ENCODE measurements at places on chromosomes 16 and 17. TPM values are rescaled to one million over a fixed set of nuclear protein-coding genes. Genes with fewer than 3 reads are reported as not detected.

C17orf67 gene
- total RNA-seq: 2.4 TPM

PYDC1 gene
- not detected for total RNA-seq

C17orf107 gene
- total RNA-seq: 1.3 TPM

ATXN2L gene
- total RNA-seq: 57.6 TPM

NAA38 gene
- total RNA-seq: 171 TPM

DVL2 gene
- total RNA-seq: 51.2 TPM

CCL4L2 gene
- total RNA-seq: not detected

NAGPA gene
- 104 TPM for total RNA-seq

PTGES3L gene
- total RNA-seq: not detected

RGS9 gene
- 11.0 TPM for total RNA-seq

RFFL gene
- 10.8 TPM for total RNA-seq

MNT gene
- 13.3 TPM for total RNA-seq

SPATA32 gene
- total RNA-seq: not detected

NPIPB2 gene
- total RNA-seq: 6.8 TPM

NEURL4 gene
- total RNA-seq: 16.2 TPM

ZNF778 gene
- 13.8 TPM for total RNA-seq

FBXO39 gene
- total RNA-seq: 0.20 TPM

LGALS3BP gene
- total RNA-seq: 392 TPM

RAD51D gene
- 8.2 TPM for total RNA-seq

SPN gene
- total RNA-seq: 1.3 TPM

SHMT1 gene
- total RNA-seq: 62.4 TPM

CHST5 gene
- not detected for total RNA-seq

CDH11 gene
- total RNA-seq: 265 TPM

MMP2 gene
- total RNA-seq: 241 TPM

CAVIN1 gene
- 684 TPM for total RNA-seq

ZNF23 gene
- total RNA-seq: 14.2 TPM

TIMP2 gene
- total RNA-seq: 345 TPM

STUB1 gene
- 152 TPM for total RNA-seq

C17orf50 gene
- total RNA-seq: not detected

HLF gene
- 42.5 TPM for total RNA-seq

SPEM3 gene
- not detected for total RNA-seq

CD2BP2 gene
- 37.8 TPM for total RNA-seq

DYNLRB2 gene
- 5.0 TPM for total RNA-seq

SPAG9 gene
- total RNA-seq: 176 TPM

FADS6 gene
- not detected for total RNA-seq

ZNF469 gene
- 1.0 TPM for total RNA-seq

METRN gene
- 106 TPM for total RNA-seq

CD300C gene
- total RNA-seq: 1.8 TPM

ZP2 gene
- not detected for total RNA-seq

BAHCC1 gene
- 32.2 TPM for total RNA-seq

ASGR2 gene
- not detected for total RNA-seq

NEUROD2 gene
- not detected for total RNA-seq

PLD2 gene
- 38.2 TPM for total RNA-seq

CMTM2 gene
- not detected for total RNA-seq

PIK3R5 gene
- total RNA-seq: 23.6 TPM

SCNN1B gene
- 2.3 TPM for total RNA-seq

KRTAP4-6 gene
- total RNA-seq: not detected

ACSM3 gene
- 1.3 TPM for total RNA-seq

LGALS9B gene
- not detected for total RNA-seq

TMEM208 gene
- 47.6 TPM for total RNA-seq

KIAA0513 gene
- total RNA-seq: 13.8 TPM

CDRT15 gene
- not detected for total RNA-seq

OR2C1 gene
- 0.44 TPM for total RNA-seq

SNX20 gene
- total RNA-seq: 5.1 TPM

PRR35 gene
- not detected for total RNA-seq
